AG09319 (cell line): ENCODE measurements at places on chromosomes 4 and X.

DNA sequence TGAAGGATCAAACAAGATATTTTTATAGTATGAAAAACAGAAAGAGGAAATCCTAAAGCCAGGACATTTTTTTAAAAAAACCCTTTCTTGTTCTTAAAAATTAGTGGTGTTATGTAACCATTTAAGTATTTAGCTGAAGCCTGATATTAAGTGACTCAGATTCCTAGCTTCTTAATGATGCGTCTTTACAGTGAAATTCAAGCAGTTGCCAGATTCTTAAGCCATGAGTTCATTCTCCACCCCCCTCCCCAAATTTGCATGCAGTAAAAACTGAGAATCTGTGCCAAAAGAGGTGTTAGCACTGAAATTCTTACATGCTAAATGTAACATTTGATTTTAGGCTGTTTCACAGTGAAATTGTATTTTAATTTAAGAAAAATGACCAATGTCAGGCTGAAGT is 180.8 kb downstream of the RAPGEF2 start:
- DNase-seq = no peak

GRCh38 chr4:78293348-78293747 is 236.2 kb downstream of the FRAS1 start:
- DNase-seq = no peak

GRCh38 chr4:54255881-54256280 is 26.8 kb downstream of the PDGFRA start:
- DNase-seq = no peak

GRCh38 chrX:19560611-19561010 is 45.3 kb upstream of the MAP3K15 start:
- DNase-seq = no peak

DNA sequence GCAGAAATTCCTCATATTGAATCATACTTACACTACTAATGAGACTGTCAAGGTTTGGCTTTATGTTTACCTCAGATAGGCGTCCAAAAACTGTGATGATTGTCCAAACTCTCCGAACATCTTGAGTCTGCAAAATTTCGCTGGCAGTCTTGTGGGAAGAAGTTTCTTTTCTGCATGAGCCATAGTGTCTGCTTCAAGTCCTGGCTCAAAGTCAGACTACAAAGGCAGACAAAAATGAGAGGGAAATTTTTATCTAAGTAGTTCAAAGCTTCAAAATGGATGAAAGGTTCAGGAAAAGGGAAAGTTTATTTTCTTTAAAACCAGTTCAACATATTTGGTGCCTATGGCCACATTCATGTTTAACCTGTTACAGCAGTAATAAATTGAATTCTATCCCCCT is 40.7 kb downstream of the PALLD start:
- no peak for DNase-seq

GRCh38 chrX:23937100-23937499 is 29.3 kb downstream of the CXorf58 start:
- DNase-seq = no peak

- no peak for DNase-seq
These were observed 29.9 kb downstream of the SOWAHB start for GRCh38 chr4:76867880-76868655.

- no peak for DNase-seq
These were observed 40.7 kb upstream of the MBTPS2 start for GRCh38 chrX:21798677-21799219.

GRCh38 chr4:2079926-2080325 is 20.8 kb downstream of the NAT8L start:
- DNase-seq = no peak

- peak; percentile 11 for DNase-seq
These were observed 91.0 kb downstream of the ARHGAP24 start for GRCh38 chr4:85565761-85566480.
